Stimulated activated CD4-positive, alpha-beta T cell treated with anti-CD3 and anti-CD28 coated beads, Interleukin-2, amount 100 ng/mL, for 4 hours (primary cell): ENCODE measurements at places on chromosomes 1 and 21.

DNA sequence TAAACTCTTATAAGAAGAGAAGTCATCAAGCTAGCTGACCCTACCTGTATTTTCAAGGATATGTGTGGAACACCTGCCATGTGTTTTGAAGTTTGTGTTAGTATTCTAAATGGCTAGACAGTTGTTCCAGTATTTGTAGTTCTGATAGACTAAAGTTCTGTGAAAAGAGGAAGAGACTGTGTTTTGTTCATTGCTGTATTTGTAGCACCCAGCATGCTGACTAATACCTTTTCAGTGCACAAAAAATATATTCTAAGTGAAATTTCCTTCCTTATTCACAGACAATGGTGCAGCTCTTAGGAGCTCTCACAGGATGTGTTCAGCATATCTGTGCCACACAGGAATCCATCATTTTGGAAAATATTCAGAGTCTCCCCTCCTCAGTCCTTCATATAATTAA is 8.2 kb upstream of the METTL18 start:
- no peak for DNase-seq

DNA sequence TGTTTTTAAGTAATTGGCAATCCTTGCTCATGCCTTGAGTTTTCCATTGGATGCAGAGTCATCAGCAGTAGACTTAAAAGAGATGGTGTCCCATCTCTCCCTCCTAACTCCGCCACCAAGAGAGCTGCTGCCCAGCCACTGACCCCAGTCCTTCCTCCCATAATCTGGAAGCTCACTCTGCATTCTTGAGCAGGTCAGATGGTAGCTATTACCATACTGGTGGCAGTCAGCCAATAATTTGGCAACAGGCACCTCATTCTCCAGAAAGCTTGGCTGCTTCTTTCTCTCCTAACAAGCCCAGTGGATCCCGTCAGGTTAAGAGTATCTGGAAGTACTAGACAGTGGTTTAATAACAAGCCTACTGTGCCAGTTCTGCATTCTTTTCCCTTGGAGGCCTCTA is 272.1 kb downstream of the ZNF648 start:
- no peak for DNase-seq

GRCh38 chr1:196372896-196373536 is 235.2 kb downstream of the KCNT2 start:
- no peak for DNase-seq

DNA sequence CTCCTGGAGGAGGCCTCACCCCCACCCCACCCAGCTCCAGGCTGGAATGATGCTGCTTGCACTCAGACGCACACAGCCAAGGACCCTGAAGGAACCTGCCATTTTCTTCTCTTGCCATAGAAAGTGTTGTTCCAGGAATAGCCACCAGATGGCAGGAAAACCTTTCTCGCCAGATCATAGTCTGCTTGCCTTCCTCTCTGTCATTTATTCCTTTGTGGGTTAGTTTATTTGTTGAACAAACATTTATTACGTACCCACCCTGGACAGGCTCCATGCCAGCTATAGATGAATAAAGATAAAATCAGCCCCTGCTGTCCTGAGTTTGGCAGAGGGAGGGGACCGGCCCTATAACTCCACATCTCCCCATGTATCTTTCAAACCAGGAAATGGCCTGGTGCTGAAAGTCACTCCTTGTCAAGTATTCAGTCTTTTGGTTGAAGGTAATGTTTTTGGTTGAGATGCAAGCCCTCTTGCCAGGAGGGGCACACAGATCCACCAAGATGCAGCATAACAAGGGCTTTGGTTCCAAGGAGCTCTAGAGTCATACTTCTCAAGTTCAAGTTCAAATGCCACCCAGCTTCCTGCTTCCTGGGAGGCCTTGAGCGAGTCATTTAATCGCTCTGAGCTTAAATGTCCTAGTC is 7.0 kb upstream of the KCNC4 start:
- DNase-seq = peak; percentile 65

DNA sequence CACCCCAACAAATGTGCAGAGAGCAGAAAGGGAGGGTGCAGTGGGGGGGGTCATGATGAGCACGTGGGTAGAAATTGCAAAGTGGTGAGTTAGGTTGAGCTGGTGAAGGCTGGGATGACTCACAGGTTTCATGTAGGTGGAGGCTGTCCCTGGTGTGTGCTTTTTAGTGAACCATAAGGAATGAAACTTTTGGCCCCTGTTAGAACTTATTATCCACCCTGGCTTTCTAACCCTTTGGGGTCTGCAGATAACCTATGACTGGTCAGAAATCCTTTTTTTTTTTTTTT is 46.9 kb downstream of the DOP1B start:
- peak; percentile 30 for DNase-seq

DNA sequence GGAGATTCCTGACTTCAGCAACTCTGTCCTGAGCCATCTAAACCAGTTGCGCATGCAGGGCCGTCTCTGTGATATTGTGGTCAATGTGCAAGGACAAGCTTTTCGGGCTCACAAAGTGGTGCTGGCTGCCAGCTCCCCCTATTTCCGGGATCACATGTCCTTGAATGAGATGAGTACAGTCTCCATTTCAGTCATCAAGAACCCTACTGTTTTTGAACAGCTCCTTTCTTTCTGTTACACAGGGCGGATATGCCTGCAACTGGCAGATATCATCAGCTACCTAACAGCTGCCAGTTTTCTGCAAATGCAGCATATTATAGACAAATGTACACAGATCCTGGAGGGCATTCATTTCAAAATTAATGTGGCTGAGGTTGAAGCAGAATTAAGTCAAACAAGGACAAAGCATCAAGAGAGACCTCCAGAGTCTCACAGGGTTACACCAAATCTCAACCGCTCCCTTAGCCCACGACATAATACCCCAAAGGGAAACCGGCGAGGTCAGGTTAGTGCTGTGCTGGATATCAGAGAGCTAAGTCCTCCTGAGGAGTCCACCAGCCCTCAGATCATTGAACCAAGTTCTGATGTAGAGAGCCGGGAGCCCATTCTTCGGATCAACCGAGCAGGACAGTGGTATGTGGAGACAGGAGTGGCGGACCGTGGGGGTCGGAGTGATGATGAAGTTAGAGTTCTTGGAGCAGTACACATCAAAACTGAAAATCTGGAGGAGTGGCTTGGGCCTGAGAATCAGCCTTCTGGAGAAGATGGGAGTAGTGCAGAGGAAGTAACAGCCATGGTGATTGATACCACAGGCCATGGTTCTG is 2.3 kb downstream of the ZBTB37 start:
- DNase-seq = no peak

- DNase-seq = no peak
These were observed 22.4 kb upstream of the RUNX3 start for GRCh38 chr1:24952413-24952841.

DNA sequence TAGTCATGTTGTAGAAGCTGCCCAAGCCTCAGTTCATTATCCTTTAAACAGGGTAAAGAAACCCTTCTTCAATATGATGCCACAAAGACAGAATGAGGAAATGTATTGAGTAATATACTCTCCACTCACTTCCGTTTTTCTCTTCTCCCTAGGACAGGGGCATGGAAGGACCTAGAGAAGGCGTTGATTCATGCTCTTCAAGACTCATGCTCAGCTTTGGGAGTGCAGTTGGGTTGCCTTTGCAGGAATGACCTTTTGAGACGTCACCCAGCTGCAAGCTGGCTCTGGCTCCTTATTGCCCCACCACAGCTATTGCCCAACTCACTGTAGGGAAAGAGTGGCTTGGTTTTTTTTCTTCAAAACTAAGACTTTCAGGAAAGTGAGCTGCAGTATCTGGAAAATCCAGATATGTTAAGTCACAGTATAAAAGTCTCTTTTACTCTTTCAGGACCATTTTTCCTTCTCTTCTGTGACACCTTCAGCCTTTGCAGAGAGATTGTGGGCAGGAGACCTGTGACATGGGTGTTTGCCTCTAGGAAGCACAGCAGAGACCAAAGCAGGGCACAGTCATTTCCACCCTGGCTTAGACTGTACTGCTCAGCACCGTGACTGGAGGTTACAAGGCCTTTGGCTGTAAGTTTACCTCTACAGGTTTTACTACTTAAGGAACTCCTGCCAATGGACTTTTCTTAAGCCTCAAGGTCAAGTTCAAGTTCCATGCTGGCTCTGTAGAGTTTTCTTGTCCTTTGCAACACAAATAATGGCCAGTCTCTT is 39.5 kb downstream of the XCL2 start:
- DNase-seq = no peak

GRCh38 chr1:181257117-181257516 is 168.6 kb downstream of the IER5 start:
- no peak for DNase-seq

GRCh38 chr1:197197430-197197997 is 51.0 kb upstream of the ASPM start:
- no peak for DNase-seq

- no peak for DNase-seq
These were observed 220.6 kb upstream of the PLD5 start for GRCh38 chr1:242745079-242745478.

DNA sequence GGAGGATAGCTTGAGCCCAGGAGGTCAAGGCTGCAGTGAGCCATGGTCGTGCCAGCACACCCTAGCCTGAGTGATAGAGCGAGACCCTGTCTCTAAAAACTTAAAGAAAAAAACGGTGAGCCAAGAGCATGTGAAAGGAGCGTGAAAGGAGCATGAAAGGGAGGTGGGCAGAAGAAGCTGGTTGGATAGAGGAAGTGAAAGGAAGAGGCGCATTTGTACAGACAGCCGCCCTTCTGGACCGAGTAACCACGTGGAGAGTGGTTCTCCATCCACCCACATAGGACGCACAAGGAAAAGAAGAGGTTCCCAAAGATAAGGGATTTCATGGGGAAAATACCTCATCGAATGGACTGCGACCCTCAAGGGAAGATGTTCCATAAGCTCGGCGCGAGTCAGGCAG is 60.4 kb upstream of the IFNAR2 start:
- no peak for DNase-seq

DNA sequence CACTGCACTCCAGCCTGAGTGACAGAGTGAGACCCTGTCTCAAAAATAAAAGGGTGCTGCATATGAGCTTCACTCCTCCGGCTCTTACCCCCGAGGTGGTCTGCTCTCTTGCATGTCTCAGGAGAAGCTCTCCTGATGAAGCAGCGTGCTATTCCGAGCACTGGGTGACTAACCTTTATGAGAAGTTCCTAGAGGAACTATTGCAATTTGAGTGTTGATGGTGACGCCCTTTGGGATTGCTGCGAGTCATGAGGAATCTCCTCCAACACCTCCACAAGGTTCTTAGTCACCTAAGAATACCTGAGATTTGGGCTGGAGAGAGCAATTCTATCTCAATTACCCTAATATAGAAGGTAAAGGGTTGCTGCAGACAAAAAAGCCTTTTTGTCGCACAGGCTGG is 40.8 kb upstream of the TINAGL1 start:
- no peak for DNase-seq

- DNase-seq = no peak
These were observed 64.3 kb downstream of the ALPL start for GRCh38 chr1:21573475-21573874.

- DNase-seq = no peak
These were observed 3.6 kb downstream of the FAM89A start for GRCh38 chr1:231036416-231036815.

DNA sequence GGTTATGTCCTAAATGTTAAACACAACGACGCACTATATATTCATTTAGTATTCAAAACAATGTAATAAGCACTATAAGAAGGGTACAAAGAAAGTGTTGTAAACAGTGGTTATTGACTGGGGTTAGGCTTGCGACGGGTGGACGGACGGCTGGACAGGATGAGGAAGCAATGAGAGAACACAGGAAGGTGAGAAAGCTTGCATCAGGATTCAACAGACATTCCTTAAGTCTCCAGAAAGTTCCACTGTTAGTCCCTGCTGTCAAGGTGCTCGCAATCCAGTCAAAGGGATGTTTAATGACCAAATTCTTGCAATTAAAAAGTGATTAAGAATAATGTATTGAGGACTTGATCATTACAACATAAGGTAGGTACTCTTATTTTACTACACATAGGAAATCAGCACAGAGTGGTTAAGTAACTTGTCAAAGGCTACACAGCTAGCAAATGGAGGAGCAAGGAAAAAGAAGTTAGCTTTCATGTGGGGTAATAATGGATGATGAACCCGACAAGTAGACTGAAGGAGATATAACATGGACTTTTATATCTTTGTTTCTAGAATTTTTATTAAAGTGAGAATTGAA is 994 bp upstream of the ACBD6 start:
- DNase-seq = no peak

GRCh38 chr1:109933856-109934711 is 23.4 kb downstream of the CSF1 start:
- DNase-seq = no peak

DNA sequence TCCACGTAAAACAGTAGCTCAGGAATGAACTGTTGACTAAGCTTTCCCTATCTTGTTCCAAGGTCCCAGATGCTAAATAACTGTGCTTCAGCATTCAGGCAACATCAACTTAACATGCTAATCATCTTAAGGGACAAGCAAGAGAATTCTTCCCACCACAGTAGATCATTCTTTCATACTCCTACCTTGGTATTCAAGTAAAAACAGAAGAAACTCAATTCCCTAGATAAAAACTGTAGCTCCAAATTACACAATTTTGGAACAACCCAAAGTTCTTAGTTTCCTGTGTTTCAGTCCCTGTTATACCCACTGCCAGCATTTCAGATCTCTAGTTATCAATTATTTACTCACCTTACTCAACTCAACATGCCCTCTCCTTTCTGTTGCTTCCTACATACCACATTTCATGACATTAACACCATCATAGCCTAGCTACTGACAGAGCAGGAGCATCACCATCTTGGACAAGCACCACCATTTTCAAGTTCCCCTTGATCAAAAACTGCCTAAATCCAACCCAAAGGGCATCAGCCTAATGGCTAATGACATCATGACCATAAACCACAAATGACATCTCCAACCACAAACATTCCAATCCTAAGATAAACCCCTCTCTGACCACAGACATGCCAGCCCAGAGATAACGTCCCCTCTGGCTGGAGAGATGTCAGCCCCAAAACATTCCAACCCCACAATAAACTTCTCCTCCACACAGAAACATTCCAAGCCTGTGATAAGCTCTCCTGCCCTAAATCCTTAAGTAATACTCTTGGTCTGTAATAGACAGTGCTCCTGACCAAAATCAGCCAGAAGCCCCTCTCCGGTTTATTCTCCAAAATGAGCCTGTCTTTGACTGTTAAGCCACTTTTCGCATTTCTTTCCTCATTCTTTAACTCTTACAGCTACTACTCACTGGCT is 191.2 kb downstream of the RERE start:
- DNase-seq = no peak
